ENCODE measurements at places on chromosomes 1 and 21.

GRCh38 chr1:47675721-47676120 is 237.9 kb downstream of the FOXD2 start:
- no peak for DNase-seq

DNA sequence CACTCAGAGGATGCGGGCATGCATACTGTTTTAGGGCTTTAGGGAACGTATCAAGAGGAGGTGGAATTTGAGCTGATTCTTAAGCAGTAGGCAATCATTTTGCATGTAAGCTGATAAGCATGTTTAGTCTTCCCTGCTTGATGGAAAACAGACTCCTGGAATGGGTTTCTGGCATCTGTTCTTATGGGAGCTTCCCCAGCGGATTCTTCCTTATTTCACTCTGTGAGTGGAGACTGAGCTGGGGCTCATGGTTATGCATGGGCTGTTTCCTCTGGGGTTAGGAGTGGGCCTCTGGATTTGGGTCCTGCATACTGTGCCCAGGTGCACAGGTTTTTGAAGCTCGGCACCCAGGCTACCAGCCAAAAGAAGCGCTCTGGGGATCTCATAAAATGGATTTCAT is 93.4 kb downstream of the DIRAS3 start:
- no peak for DNase-seq

DNA sequence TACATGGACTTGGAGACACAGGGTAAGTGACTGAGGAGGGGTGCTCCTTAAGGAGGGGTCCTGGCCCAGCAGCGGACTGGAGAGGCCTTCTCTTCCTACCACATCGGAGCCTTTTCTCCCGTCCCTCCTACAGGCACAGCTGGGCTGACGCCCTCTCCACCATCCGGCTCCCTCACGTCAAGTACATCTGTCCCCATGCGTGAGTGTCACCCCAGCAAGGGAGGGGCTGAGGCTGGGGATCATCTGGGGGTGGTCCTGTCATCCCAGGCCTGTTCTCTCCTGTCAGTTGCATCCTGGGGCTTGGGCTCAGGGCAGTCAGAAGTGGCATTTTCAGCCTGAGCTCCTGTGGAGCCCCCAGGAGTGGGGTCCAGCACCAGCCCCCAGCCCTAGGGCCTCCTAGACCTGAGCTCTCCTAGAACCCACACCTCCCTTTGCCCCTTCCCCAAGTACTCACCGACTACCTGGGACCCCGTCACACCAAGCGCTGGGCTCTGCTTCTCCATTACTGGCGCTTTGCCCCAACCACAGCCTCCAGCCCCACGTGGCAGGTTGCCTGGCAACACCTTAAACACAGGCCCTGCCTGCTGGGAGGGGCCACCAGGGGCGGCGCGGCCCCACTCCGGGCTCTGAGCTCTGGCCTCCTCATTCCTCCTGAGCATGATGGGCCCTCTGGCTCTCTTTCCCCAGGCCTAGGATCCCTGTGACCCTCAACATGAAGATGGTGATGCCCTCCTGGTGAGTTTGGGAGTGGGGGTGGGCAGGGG is 2.3 kb downstream of the LYPLA2 start:
- no peak for DNase-seq

DNA sequence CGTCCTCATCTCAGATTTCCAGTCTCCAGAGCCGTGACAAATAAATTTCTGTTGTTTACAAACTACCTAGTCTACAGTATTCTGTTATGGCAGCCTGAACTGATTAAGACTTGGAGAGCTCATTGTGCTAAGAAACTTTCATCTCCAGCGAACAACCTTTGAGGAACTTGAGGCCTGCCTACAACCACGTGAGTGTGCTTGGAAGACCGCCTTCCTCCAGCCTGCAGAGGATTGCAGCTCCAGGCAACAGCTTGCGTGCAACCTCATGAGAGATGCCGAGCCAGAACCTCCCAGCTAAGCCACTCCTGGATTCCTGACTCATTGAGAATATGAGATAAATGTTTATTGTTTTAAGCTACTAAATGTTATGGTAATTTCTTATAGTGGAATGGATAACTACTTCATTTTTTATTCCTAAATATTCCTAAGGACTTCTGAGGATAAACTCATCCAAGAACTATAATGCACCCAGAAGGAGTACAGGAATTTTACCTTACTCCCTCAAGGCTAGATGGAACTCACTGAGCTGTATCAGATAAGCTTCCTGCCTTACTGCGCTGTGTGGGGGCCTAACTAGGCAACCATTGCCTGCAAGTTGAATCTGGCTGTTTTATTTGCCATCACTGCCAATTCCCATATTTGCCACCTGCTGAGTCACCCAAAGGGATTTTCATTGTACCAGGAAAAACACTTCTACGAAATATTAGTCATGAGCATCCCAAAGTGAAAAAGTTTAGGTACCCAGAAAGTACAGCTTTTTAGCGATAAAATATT is 17.6 kb downstream of the FAM177B start:
- no peak for DNase-seq

GRCh38 chr1:172154551-172154950 is 265.9 kb upstream of the C1orf105 start:
- no peak for DNase-seq

GRCh38 chr1:100234432-100234831 is 15.2 kb downstream of the DBT start:
- DNase-seq: no peak

GRCh38 chr1:68181165-68181556 is 51.2 kb downstream of the WLS start:
- DNase-seq: no peak

DNA sequence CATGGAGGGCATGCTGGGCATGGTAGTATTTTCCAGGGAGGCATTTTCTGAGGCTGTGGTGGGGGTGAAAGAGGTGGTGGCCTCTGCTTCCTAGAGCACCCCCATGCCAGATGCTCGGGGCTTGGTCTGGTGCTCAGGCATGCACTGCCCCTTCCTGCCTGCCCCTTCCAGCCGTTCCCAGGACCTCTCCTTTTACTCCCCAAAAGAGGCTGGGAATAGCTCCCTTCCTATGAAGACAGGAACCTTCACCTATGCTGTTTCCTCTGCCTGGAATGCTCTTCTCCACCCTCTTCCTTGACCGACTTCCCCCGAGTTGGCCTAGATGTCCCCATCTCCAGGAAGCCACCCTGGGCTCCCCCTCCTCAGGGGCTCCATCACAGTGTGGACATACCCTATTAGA is 9.1 kb downstream of the EDN2 start:
- no peak for DNase-seq

GRCh38 chr1:52603630-52604029 is 1.5 kb downstream of the GPX7 start:
- no peak for DNase-seq

GRCh38 chr1:77355010-77355409 is 73.2 kb downstream of the AK5 start:
- DNase-seq: no peak

DNA sequence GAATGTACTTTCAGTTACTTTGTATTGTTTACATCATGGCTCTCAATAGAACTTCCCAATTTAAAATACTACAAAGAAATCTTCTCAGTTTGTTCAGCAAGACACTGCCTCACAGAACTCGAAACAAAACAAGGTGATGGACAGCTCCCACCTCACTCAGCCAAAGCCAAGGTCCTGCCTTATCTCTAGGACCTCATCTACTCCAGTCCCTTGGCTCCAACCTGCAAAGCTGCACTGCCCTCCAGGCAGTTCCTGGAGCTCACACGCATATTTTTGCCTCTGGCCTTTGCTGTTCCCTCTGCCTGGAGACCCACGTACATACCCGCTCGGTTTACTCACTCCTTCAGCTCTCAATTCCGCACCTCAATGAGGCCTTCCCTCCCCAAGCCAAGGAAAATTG is 40.3 kb downstream of the MCOLN2 start:
- no peak for DNase-seq
